ENCODE measurements at places on chromosomes 6 and 20.
A peak's percentile ranks its signal among the peaks of the same experiment; 100 is the strongest.

GRCh38 chr20:23143098-23143497, 57.0 kb upstream of the CD93 start:
- no peak for DNase-seq

- peak; percentile 11 for DNase-seq
These were observed 339.5 kb upstream of the HSF2 start for GRCh38 chr6:122059918-122060317.

DNA sequence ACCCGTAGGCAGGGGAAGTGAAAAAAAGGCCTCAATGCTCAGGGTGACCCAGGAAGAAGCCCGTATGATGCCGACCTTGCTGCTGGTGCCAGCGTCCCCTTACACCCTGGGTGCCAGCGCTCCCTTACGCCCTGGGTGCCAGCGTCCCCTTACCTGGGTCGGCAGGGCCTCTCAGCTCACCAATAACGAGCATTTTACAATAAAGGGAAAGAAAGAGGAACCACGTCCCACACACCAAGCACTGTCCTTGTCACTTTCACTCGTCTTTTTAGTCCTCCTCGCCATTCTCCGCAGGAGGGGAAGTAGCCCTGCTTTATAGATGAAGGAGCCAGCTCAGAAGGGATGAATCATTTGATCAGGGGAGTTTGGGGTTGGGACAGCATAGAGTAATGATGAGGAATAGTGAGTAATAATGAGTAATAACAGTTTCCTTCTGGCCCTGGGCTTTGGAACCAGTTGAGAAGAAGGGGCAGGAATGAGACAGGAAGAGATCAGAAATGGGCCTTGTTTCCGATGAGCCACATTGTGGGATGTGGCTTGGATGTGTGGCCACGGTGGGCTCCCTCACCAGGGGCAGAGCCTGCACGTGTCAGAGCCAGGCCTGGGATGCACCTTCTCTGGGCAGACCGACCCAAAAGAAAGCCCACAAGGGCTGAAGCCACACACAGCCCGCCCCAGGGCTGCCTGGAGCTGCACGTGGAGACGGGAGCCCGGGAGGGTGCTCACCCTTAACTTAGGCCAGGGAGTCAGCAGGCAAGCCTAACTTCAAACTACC, 75.7 kb downstream of the SYNJ2 start:
- DNase-seq = no peak

- DNase-seq = no peak
These were observed 41.1 kb downstream of the GRIK2 start for GRCh38 chr6:101434601-101435000.

GRCh38 chr6:151137542-151137941, 102.2 kb upstream of the AKAP12 start:
- DNase-seq = no peak

- DNase-seq = no peak
These were observed 14.1 kb upstream of the HCK start for GRCh38 chr20:32037929-32038328.

- DNase-seq = peak; percentile 85
These were observed 15.4 kb upstream of the IP6K3 start for GRCh38 chr6:33761922-33762629.

- DNase-seq = peak; percentile 77
These were observed 51.3 kb downstream of the AKAP12 start for GRCh38 chr6:151290877-151291721.

- peak; percentile 64 for DNase-seq
These were observed 22.6 kb downstream of the NOL4L start for GRCh38 chr20:32562495-32562911.

All from NCI-H82 (cell line).